ENCODE measurements at places on chromosomes 5 and 9.

DNA sequence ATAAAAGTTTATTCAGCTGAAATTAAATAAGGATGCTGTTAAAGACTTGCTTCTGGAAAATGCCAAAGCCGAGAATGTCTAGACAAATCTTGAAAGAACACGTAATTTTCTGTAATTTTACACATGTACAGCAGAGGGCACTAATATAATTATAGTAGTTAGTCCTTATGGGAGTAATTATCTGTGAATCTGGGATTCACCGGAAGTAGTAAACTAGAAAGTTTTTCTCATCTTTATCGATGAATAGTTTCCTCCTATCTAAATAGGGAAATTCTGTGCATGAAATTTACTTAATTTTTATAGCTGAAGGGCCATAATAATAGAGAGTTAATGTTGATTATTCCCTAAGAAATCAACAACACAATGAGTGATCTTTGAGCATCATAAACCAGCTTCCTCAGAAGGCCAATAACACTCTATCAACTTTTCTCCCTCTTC, 18.4 kb upstream of the CNTLN start:
- DNase-seq = no peak

DNA sequence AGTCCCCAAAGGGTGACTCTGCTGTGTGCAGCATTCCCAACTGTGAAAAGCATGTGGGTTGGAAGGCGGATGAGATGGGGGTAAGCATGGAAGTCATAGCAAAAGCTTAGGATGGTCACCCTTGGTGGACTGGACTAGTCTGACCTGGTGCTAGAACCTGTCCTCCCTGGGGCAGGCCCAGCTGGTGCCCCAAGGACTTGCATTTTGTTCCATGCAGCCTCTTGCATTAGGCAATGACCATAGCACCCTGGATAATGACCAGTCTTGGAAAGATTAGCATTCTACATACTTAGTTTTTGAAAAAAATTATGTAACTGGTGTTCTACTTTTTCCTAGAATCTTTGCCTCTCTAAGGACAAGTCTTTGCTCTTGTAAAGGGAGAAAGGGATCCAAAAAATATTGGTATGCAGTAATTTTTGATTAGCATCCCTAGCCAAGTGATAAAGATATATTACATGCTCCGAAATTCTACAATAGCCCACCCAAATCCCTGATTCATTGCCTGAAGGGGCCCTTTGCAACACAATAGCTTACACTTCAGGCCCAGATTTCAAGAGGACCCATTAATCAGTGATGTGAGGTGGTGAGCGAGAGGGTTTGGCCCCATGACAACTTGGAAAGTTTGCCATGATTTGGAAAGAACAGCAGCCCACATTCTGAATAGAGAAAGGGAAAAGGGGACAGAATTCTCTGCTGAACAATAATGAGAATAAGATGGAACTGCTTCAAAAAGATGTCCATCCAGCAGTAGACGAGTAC, 93.3 kb upstream of the CD180 start:
- DNase-seq = no peak

DNA sequence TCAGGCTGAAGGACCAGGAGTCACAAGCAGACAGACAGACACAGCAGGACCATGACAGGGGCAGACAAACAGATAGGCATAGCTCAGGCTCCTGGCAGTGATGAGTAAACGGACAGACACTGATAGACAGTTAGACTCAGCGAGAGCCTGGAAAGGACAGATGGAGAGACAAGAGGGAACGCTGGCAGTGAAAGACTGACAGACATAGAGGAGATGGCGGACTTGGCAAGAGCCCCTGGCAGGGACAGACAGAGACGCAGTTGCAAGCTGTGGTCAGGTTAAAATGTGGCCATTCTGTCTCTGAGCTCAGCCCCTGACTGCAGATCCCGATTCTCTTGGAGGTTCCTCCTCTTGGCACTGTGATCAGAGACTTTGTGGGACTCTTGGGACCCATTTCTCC, 13.6 kb downstream of the CSF2 start:
- DNase-seq = no peak

DNA sequence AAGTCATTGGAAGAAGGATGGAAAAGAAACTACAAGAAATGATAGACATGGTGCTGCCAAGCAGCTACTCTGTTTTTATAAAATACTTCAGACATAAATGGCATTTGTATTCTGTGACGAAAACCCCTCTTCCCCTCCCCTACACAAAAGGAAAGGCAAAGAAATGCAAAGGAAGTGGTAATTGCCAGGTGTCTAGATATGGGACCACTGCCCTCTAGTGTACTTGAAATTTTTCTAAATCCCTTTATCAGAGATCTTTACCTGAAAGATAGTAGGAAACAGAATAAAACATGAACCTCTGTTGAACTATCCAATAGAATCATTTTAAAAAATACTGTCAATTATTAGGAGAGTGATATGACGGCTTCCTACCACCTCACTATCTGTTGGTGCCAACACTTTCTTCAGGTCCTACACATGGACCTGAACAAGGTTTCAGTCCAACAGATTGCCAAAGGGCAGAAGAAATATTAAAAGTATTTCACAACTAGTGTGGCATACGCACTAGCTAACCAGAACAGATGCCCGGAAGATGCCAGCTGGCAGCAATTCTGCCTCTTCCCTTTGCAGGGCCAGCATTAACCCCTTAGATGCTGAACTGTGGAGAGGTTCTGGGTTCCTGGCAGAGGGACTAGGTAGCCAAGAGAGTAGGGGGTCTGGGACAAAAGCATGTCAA, 104.1 kb downstream of the TSSK1B start:
- DNase-seq = no peak

GRCh38 chr5:80072103-80073073, 37.2 kb downstream of the THBS4 start:
- DNase-seq = no peak
